ENCODE measurements at places on chromosomes 13 and 19. TPM values are rescaled to one million over a fixed set of nuclear protein-coding genes. Genes with fewer than 3 reads are reported as not detected.

- peak overlapping the region; percentile 78 for H3K4me3 ChIP-seq
- peak; percentile 46 for DNase-seq
- peak overlapping the region; percentile 47 for H3K27ac ChIP-seq
Observed at GRCh38 chr19:18939922-18940768, 872 bp downstream of the HOMER3 start.

TMEM259 gene
- 119 TPM for total RNA-seq

PTGER1 gene
- total RNA-seq, result not detected

ZNF71 gene
- total RNA-seq, result 5.8 TPM

- H3K4me1 ChIP-seq, result no peaks in the 10 kb centered on the region
- no peak overlapping the region for H3K27ac ChIP-seq
- no peak overlapping the region for H3K4me3 ChIP-seq
- peaks cover 65% of the 10 kb centered on the region for H3K27me3 ChIP-seq
- DNase-seq, result no peak
Observed at GRCh38 chr19:15623711-15624318, 8.8 kb downstream of the CYP4F8 start.

DNA sequence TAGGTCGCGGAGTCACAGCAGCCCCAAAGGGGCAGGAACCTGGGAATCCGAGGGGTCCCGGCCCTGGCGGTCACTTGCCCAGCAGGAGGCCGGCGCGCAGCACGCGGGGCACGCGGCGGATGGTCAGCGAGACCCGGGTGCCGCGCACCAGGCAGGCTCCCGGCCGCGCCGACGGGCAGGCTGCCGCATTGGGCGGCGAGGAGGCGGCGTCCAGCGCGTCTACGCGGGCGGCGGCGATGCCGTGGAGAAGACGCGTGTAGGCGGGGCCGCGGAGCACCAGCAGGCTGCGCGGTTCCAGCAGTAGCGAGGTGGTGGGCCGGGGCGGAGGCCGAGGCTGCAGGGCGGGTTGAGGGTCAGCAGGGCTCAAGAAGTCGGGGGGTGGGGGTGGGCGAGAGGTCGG lies 607 bp upstream of the SYNE4 start:
- H3K4me1 ChIP-seq, result peaks cover 26% of the 10 kb centered on the region
- peak; percentile 68 for DNase-seq
- no peaks in the 10 kb centered on the region for H3K36me3 ChIP-seq
- H3K27me3 ChIP-seq, result no peaks in the 10 kb centered on the region

DNA sequence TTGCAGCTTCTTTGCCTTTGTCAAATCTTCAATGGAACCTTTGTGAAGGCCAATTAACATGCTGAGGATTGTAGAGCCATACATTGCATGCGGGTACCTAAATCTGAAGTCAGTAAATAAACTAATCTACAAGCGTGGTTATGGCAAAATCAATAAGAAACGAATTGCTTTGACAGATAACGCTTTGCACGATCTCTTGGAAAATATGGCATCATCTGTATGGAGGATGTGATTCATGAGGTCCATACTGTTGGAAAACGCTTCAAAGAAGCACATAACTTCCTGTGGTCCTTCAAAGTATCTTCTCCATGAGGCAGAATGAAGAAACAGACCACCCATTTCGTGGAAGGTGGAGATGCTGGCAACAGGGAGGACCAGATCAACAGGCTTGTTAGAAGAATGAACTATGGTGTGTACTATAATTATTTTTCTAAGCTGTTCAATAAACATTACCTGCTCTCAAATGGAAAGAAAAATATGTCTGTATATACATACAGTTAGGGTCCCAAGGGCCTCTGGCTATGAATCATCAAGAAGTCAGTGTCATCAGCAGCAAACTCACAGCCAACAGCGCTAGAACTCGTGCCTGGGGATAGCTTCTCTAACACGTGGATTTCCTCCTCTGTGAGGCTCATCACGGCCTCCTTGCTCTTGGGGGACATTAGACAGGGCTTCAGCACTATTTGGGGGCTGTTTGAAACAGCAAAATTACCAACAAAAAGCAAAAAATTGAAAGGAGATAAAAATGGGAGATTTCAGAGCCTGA lies 2.9 kb upstream of the CD70 start:
- H3K27me3 ChIP-seq, result peaks cover 96% of the 10 kb centered on the region
- no peaks in the 10 kb centered on the region for H3K36me3 ChIP-seq
- no peak for DNase-seq
- H3K4me3 ChIP-seq, result no peak overlapping the region

TRMT1 gene
- total RNA-seq, result 19.6 TPM

DNA sequence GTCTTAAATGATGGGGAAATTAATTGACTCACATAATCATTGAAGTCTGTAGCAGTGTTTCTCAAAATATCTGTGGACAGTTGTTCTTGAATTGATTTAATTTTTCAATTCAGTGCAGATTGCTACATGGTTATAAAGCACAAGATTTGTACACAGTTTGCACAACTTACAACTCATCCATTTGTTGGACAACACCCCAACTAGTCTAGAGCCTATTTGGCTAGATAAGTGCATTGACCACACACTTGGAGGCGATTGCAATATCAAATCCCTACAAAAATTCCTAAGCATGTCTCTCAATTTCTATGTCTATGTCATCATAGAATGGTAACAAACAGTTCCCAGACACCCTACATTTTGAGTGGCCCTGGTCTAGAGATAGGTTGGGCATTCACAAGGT lies 48.0 kb upstream of the IPO5 start:
- no peaks in the 10 kb centered on the region for H3K36me3 ChIP-seq
- H3K27me3 ChIP-seq, result no peaks in the 10 kb centered on the region
- peaks cover 3% of the 10 kb centered on the region for H3K4me1 ChIP-seq

CNFN gene
- 0.49 TPM for total RNA-seq

- H3K27me3 ChIP-seq, result no peaks in the 10 kb centered on the region
- no peaks in the 10 kb centered on the region for H3K36me3 ChIP-seq
- H3K4me1 ChIP-seq, result peaks cover 64% of the 10 kb centered on the region
- no peak overlapping the region for H3K27ac ChIP-seq
- DNase-seq, result no peak
- H3K4me3 ChIP-seq, result no peak overlapping the region
Observed at GRCh38 chr13:79385694-79386093, 20.4 kb downstream of the RBM26 start.

DNA sequence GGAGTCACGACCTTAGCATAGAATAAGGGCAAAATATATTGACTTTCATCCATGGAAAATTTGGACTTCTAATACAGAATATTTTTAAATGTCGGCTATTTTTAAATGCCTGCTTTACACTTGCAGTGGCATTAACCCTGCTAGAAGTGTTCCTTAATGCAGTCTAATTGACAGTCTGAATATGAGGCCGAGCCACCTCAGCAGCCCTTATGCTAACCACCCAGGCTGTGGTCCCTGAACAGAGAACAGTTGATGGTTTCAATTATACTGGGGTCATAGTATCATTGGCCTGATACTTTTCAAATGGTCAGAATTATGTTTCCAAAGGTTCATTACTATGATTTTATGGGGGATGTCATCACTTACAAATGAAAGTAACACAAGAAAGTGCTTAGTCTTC lies 764.7 kb upstream of the SLITRK1 start:
- no peak overlapping the region for H3K27ac ChIP-seq
- H3K36me3 ChIP-seq, result no peaks in the 10 kb centered on the region
- H3K4me1 ChIP-seq, result peaks cover 35% of the 10 kb centered on the region
- no peak for DNase-seq
- H3K4me3 ChIP-seq, result no peak overlapping the region
- H3K27me3 ChIP-seq, result no peaks in the 10 kb centered on the region

FLT1 gene
- total RNA-seq, result 40.7 TPM

SGCG gene
- total RNA-seq, result 102 TPM

DNA sequence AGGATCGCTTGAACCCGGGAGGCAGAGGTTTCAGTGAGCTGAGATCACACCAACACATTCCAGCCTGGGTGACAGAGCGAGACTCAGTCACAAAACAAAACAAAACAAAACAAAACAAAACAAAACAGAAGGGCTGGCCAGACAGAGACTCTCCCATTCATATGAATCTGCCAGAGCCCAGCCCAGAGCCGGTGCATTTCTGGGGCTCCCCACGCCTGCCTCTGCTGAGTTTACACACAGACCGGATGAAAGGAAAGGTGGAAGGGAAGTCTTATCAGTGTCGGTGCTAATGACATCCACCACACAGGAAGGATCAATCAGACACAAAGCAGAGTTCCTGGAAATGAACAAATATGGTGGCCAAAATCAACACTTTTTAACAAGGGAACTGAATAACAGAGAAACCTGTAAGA lies 6.8 kb downstream of the TRAPPC6A start:
- H3K4me3 ChIP-seq, result no peak overlapping the region
- H3K4me1 ChIP-seq, result peaks cover 30% of the 10 kb centered on the region
- H3K27me3 ChIP-seq, result no peaks in the 10 kb centered on the region

C5AR1 gene
- total RNA-seq, result 3.9 TPM

DNA sequence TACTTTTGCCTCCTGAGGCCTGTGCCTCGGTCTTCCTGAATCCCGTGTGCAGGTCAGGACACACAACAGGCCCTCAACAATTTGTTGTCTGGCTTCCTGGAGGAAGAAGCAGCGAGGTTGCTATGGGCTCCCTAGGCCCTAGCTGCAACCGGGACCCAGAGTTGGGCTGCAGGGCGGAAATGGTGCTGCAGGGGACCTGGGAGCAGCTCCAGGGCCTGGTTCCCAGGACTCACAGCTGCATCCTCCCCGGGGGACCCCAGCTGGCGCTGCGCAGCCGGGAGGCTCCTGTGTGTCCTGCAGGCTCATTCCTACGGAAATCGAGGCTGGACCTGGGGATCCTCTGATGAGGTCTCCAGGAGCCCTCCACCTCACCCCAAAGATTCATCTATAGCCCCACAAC lies 999 bp upstream of the TNFAIP8L1 start:
- DNase-seq, result peak; percentile 68
- H3K27ac ChIP-seq, result peak overlapping the region; percentile 90
- no peaks in the 10 kb centered on the region for H3K27me3 ChIP-seq
- H3K36me3 ChIP-seq, result no peaks in the 10 kb centered on the region

GRCh38 chr13:41452462-41452861 lies 4.9 kb upstream of the RGCC start:
- peaks cover 9% of the 10 kb centered on the region for H3K4me1 ChIP-seq
- no peaks in the 10 kb centered on the region for H3K36me3 ChIP-seq
- H3K4me3 ChIP-seq, result no peak overlapping the region
- no peak overlapping the region for H3K27ac ChIP-seq

WASF3 gene
- total RNA-seq, result 12.6 TPM

GRCh38 chr13:32594157-32594738 lies 8.0 kb downstream of the PDS5B start:
- H3K27ac ChIP-seq, result no peak overlapping the region
- peaks cover 34% of the 10 kb centered on the region for H3K4me1 ChIP-seq
- no peak for DNase-seq
- no peaks in the 10 kb centered on the region for H3K27me3 ChIP-seq
- no peak overlapping the region for H3K4me3 ChIP-seq
- no peaks in the 10 kb centered on the region for H3K36me3 ChIP-seq

DNA sequence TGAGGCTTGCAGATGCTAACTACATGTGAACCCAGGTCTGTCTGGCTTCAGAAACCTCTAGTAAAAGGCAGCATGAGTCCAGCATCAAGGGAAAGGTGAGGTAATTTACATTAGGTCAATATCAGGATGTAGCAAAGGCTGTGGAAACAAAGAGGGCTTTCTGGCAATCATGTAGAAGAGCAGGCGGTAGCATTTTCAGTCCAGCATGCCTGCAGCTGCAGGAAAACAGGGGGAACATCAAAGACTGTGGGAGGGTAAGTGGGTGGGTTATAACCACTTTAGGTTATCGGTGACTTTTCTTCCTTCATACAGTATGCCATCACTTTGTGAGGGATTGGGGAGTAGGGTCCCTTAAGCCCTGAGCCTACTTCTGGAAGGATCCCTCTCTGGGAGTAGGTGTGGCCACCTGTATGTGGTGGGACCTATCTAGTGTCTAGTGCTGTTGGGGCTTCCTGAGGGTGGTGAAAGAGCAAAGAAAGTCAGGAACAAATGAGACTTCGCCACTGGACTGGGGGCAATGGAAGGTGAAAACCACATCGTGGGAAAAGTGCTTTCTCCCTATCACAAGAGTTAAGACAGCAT lies 10.8 kb downstream of the SUGP2 start:
- H3K27me3 ChIP-seq, result no peaks in the 10 kb centered on the region
- peaks cover 74% of the 10 kb centered on the region for H3K36me3 ChIP-seq
- H3K27ac ChIP-seq, result no peak overlapping the region
- peaks cover 4% of the 10 kb centered on the region for H3K4me1 ChIP-seq
- DNase-seq, result no peak

DNA sequence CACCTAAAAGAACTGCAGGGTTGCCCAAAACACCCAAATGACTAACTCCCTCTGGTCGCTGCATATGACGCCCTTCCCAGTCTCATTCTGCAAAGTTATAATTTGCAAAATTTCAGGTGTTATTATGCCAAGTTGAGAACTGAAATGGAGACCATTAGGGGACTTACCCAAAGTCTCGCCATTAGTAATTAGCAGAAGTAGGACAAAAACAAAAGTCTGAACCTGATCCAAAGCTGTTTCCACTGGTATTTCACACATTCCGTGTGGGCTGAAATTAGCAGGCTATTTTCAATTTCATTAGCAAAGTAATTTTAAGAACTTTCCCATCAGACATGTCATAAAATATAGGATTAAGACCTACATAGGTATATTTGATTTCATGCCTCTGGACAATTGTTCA lies 6.8 kb downstream of the RUBCNL start:
- no peaks in the 10 kb centered on the region for H3K36me3 ChIP-seq
- H3K4me1 ChIP-seq, result no peaks in the 10 kb centered on the region
- H3K27ac ChIP-seq, result no peak overlapping the region
- no peak overlapping the region for H3K4me3 ChIP-seq
- H3K27me3 ChIP-seq, result peaks cover 39% of the 10 kb centered on the region
- DNase-seq, result no peak

DNA sequence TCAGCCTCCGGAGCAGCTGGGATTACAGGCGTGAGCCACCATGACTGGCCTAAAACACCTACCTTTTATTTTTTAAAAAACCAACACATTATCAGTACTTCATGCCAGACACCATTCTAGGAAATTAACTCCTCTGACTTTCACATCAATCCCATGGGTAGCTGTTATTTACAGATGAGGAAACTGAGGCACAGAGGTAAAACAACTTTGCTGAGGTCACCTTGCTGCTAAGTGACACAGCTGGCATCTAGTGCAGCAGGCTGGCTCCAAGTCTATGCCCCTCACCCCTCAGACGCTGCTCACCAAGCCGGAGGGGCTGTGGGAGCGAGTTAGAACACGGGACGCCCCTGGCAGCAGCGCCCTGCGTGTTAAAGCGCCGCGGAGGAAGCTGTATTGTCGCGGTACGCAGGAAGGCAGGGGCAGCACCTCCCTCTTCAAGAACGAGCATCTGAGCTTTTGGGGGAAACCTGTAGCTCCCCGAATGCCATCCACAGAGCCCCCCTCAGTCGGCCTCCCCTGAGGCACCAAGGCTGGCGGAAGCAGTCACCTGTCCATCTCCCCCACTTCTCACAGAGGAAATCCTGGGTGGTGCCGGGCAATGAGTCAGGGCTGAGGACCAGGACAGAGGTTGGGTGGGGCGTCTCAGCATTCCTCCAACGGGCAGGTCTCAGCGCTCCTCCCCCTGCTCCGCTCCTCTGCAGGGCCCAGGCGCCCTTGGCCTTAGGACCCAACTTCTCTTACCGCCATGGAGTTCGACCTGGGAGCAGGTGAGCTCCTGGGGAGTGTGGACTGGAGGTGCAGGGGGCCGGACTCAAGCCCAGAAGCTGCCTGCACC lies at the start of gene C19orf33:
Gene C19orf33, plus strand, starts transcription at position 735 of the 835 bp plus-strand sequence. Its CDS starts 11 bp downstream, at position 746.
- H3K27ac ChIP-seq, result peak within 1 kb of the TSS; percentile 63
- H3K36me3 ChIP-seq, result peaks cover 35% of the 10 kb centered on the region
- DNase-seq, result peak; percentile 32
- H3K4me1 ChIP-seq, result peaks cover 13% of the 10 kb centered on the region
- H3K4me3 ChIP-seq, result peak within 1 kb of the TSS; percentile 51

Measured in left ventricle myocardium inferior (tissue), 1 donor.